ENCODE measurements at places on chromosomes 2 and 18. TPM values are rescaled to one million over a fixed set of nuclear protein-coding genes. Genes with fewer than 3 reads are reported as not detected.

DHRS9 gene
- 3.4 TPM for total RNA-seq

MEP1B gene
- not detected for total RNA-seq

STARD6 gene
- total RNA-seq = not detected

GPR55 gene
- total RNA-seq = 0.30 TPM

HAUS1 gene
- total RNA-seq = 31.0 TPM

CRYGC gene
- total RNA-seq = not detected

FOXI3 gene
- total RNA-seq = not detected

FOXD4L1 gene
- total RNA-seq = not detected

RAPGEF4 gene
- 15.5 TPM for total RNA-seq

ITGA4 gene
- total RNA-seq = 4.4 TPM

CACNB4 gene
- total RNA-seq = 6.3 TPM

KCTD1 gene
- 56.2 TPM for total RNA-seq

STAMBP gene
- 42.0 TPM for total RNA-seq

DYNAP gene
- total RNA-seq = not detected

TANK gene
- 81.6 TPM for total RNA-seq

SKOR2 gene
- not detected for total RNA-seq

DSG2 gene
- total RNA-seq = 28.0 TPM

CXCR1 gene
- not detected for total RNA-seq

EHBP1 gene
- total RNA-seq = 65.4 TPM

SLC5A6 gene
- 17.7 TPM for total RNA-seq

NCOA1 gene
- total RNA-seq = 37.9 TPM

TUBA4B gene
- not detected for total RNA-seq

ATP6V1B1 gene
- 110 TPM for total RNA-seq

AKAIN1 gene
- total RNA-seq = not detected

TLX2 gene
- not detected for total RNA-seq

EIF2AK3 gene
- 29.9 TPM for total RNA-seq

NT5C1B gene
- total RNA-seq = not detected

IL36G gene
- total RNA-seq = 65.1 TPM

B3GNT7 gene
- 1.2 TPM for total RNA-seq

Data from lower leg skin (tissue), 4 donors.